ENCODE measurements at places on chromosomes 6 and 20. TPM values are rescaled to one million over a fixed set of nuclear protein-coding genes. Genes with fewer than 3 reads are reported as not detected.

IMPG1 gene
- total RNA-seq: not detected

OCSTAMP gene
- not detected for total RNA-seq

PPIL4 gene
- total RNA-seq: 37.4 TPM

NCOA6 gene
- 30.2 TPM for total RNA-seq

CRISP3 gene
- 1.1 TPM for total RNA-seq

TGM3 gene
- total RNA-seq: not detected

HLA-G gene
- total RNA-seq: 1.2 TPM

ELOVL4 gene
- total RNA-seq: 1.2 TPM

GPR63 gene
- total RNA-seq: 0.49 TPM

CCDC170 gene
- 4.5 TPM for total RNA-seq

DDO gene
- 1.3 TPM for total RNA-seq

BTBD9 gene
- total RNA-seq: 22.4 TPM

UBE2J1 gene
- total RNA-seq: 32.9 TPM

CCN5 gene
- 147 TPM for total RNA-seq

PNPLA1 gene
- total RNA-seq: 0.22 TPM

CD83 gene
- 22.3 TPM for total RNA-seq

SDC4 gene
- total RNA-seq: 77.7 TPM

RIPPLY2 gene
- total RNA-seq: 0.80 TPM

BPIFB4 gene
- not detected for total RNA-seq

DLL1 gene
- total RNA-seq: 15.4 TPM

PROKR2 gene
- not detected for total RNA-seq

SNAI1 gene
- total RNA-seq: 32.6 TPM

DACT2 gene
- total RNA-seq: 1.9 TPM

PRR18 gene
- not detected for total RNA-seq

ABHD16B gene
- total RNA-seq: not detected

RUNX2 gene
- 18.0 TPM for total RNA-seq

SEL1L2 gene
- total RNA-seq: not detected

NT5E gene
- 52.7 TPM for total RNA-seq

RAET1E gene
- total RNA-seq: 0.80 TPM
